Transverse colon (tissue), 4 donors: ENCODE measurements at places on chromosomes 7 and 10. TPM values are rescaled to one million over a fixed set of nuclear protein-coding genes. Genes with fewer than 3 reads are reported as not detected.

- no peak overlapping the region for H3K27ac ChIP-seq
- H3K36me3 ChIP-seq = no peaks in the 10 kb centered on the region
- no peak for DNase-seq
- H3K4me3 ChIP-seq = no peak overlapping the region
These were observed 245.4 kb downstream of the AUTS2 start for GRCh38 chr7:69843653-69844052.

GRCh38 chr10:78327778-78328591, 294.3 kb downstream of the RPS24 start:
- H3K27me3 ChIP-seq = no peaks in the 10 kb centered on the region
- H3K36me3 ChIP-seq = no peaks in the 10 kb centered on the region
- DNase-seq = no peak
- peaks cover 9% of the 10 kb centered on the region for H3K4me1 ChIP-seq
- H3K4me3 ChIP-seq = no peak overlapping the region
- no peak overlapping the region for H3K27ac ChIP-seq

DNA sequence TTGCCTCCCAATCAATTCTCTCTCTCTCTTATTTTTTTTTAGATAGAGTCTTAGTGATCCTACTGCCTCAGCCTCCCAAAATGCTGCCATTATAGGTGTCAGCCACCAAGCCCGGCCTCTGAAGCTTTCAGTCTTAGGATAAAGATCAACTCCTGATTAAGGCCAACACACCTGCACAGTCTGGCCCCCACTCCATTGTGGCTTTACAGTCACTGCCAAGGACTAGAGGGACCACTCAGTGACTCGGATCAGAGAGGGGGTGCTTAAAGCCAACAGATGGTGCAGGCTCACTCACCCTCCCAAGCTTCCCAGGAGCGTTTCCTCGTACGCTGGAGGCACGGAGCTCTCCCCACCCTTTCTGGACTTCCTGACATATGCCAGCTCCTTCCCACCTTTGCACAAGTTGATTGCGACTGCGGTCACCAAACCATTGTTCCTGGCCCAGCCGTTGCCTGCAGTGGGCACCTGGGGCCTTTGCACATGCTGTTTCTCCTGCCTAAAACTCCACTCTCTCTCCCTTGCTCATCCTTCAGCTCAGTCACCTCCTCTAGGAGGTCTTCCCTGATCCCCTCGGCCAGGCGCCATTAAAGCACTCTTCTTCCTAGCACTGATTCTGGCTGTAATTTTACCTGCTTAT, 1.7 kb upstream of the CDH23 start:
- peaks cover 66% of the 10 kb centered on the region for H3K27me3 ChIP-seq
- no peak overlapping the region for H3K4me3 ChIP-seq
- peaks cover 15% of the 10 kb centered on the region for H3K4me1 ChIP-seq

- H3K27me3 ChIP-seq = no peaks in the 10 kb centered on the region
- H3K4me1 ChIP-seq = no peaks in the 10 kb centered on the region
- no peak overlapping the region for H3K4me3 ChIP-seq
- no peak overlapping the region for H3K27ac ChIP-seq
- no peaks in the 10 kb centered on the region for H3K36me3 ChIP-seq
These were observed 1133.7 kb downstream of the GATA3 start for GRCh38 chr10:9188022-9188810.

DNA sequence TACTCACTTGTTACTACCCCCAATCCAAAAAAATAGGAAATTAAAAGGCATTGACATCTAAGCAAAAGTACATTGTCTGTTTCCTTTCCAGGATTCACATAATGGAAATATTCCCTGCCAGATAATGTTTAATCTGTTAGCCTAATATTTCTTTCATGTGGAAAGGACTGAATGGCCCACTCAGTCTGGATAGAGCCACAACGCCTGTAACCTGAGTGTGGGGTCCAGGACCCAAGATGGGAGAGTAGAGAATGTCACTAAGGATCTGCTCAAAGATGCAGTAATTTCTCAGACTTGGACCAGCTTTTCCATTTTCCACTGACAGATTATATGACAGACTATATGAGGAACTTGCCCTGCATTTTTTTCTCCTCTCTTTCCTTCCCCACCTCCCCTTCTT, 1088.9 kb downstream of the KCNMA1 start:
- no peak overlapping the region for H3K4me3 ChIP-seq
- no peak for DNase-seq
- no peak overlapping the region for H3K27ac ChIP-seq
- no peaks in the 10 kb centered on the region for H3K4me1 ChIP-seq

GRCh38 chr10:86657396-86658011, 3.2 kb downstream of the OPN4 start:
- no peaks in the 10 kb centered on the region for H3K4me1 ChIP-seq
- H3K27ac ChIP-seq = no peak overlapping the region
- H3K27me3 ChIP-seq = no peaks in the 10 kb centered on the region
- DNase-seq = peak; percentile 3
- H3K4me3 ChIP-seq = no peak overlapping the region
- H3K36me3 ChIP-seq = no peaks in the 10 kb centered on the region

DNA sequence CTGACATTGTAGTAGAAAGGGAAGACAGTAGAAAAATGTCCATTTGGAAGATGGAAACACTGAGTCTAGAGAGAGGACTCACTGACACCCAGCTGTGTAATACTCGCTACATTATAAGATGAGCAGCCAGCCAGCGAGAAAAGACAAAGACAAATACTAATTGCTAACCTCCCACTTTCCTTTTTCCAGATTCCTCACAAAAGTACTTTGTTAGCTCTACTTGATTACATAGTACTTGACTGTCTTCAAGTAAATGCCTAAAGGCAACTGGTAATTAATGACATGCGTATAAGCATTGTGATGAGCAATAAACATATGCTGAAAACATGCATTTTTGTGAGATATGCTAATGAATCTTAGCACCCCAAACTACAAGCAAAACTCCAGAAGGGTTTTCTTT, 363.1 kb downstream of the GPAM start:
- no peaks in the 10 kb centered on the region for H3K27me3 ChIP-seq
- no peaks in the 10 kb centered on the region for H3K4me1 ChIP-seq
- DNase-seq = no peak
- no peak overlapping the region for H3K27ac ChIP-seq

SPDYE2 gene
- total RNA-seq = not detected

KCND2 gene
- 1.00 TPM for total RNA-seq

CPXM2 gene
- 15.7 TPM for total RNA-seq

CPVL gene
- 2.6 TPM for total RNA-seq

VAX1 gene
- not detected for total RNA-seq

DGKI gene
- total RNA-seq = not detected

CHCHD2 gene
- 395 TPM for total RNA-seq
